Fibroblast of villous mesenchyme (primary cell): ENCODE measurements at places on chromosomes 7 and 10. TPM values are rescaled to one million over a fixed set of nuclear protein-coding genes. Genes with fewer than 3 reads are reported as not detected.

PRKAR2B gene
- total RNA-seq: 3.9 and 7.1 TPM in 2 replicates

BAIAP2L1 gene
- 6.4 and 9.1 TPM in 2 replicates for total RNA-seq

- DNase-seq: no peak
Observed at GRCh38 chr10:27911539-27911938, 87.3 kb downstream of the ODAD2 start.

IMPDH1 gene
- total RNA-seq: 54.0 and 60.9 TPM in 2 replicates

- no peak for DNase-seq
Observed at GRCh38 chr7:110001254-110001938, 1089.5 kb upstream of the LRRN3 start.
